ENCODE measurements at places on chromosomes 6 and 20. TPM values are rescaled to one million over a fixed set of nuclear protein-coding genes. Genes with fewer than 3 reads are reported as not detected.

The TENT5A gene
- total RNA-seq, result 15.2 TPM

The ANGPT4 gene
- total RNA-seq, result not detected

The TFAP2C gene
- not detected for total RNA-seq

The NOTCH4 gene
- 32.6 TPM for total RNA-seq

The NKAIN4 gene
- total RNA-seq, result not detected
